ENCODE measurements at places on chromosomes 13 and 19. TPM values are rescaled to one million over a fixed set of nuclear protein-coding genes. Genes with fewer than 3 reads are reported as not detected.

Gene SIGLECL1
- not detected for total RNA-seq

Gene CEACAM18
- total RNA-seq = not detected

Gene SHISA7
- not detected for total RNA-seq

Gene POSTN
- total RNA-seq = 168 TPM

Gene CKM
- not detected for total RNA-seq

- H3K27ac ChIP-seq = no peak overlapping the region
- H3K36me3 ChIP-seq = no peaks in the 10 kb centered on the region
- H3K4me1 ChIP-seq = no peaks in the 10 kb centered on the region
- H3K27me3 ChIP-seq = no peaks in the 10 kb centered on the region
Observed at GRCh38 chr13:77583581-77583980, 48.1 kb downstream of the SCEL start.

DNA sequence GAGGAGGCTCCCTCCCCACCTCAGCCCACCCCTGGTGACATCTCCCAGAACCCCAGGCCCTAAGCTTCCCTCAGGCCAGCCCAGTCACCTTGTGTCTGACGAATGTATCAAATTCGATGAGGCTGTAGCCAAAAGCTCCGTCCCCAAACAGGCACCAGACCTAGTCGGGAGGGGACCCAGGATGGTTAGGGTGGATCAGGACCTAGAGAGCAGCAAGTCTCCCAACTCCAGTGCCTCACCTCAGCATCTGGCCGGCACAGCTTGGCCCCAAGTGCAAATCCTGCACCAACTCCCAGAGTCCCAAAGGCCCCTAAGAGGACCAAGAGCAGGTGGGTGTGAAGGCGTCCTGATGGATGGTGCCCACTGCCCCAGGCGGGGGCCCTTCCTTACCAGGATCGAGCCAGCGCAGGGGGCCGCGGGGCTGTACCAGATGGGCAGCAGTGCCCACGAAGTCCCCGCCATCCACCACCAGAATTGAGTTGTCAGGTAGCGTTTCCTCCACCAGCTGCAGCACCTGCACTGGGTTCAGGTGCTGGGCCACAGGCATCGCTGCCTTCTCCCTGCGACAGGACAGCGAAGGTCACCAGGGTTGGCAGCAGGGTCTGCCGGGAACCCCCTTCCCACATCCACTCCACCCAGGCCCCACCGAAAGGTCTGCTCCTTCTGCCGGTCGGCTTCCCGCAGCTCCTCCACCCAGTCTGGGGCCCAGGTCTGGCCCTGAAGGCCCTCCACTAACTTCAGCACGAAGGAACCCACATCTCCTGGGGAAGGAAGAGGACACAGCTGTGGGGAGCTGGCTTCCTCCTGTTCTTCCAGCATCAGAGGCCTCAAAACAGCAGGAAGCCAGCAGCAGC lies 8.8 kb downstream of the SYDE1 start:
- peaks cover 16% of the 10 kb centered on the region for H3K4me1 ChIP-seq
- peaks cover 4% of the 10 kb centered on the region for H3K27me3 ChIP-seq
- H3K36me3 ChIP-seq = peaks cover 40% of the 10 kb centered on the region
- H3K27ac ChIP-seq = peak overlapping the region; percentile 69
- H3K4me3 ChIP-seq = no peak overlapping the region
- no peak for DNase-seq

GRCh38 chr19:52962394-52963246 lies at the start of gene ZNF816:
Gene ZNF816, minus strand, starts transcription at chr19:52962881. Its CDS starts 6,792 bp downstream, at chr19:52956089.
- H3K4me1 ChIP-seq = peaks cover 22% of the 10 kb centered on the region
- peak within 1 kb of the TSS; percentile 99 for H3K4me3 ChIP-seq
- peaks cover 21% of the 10 kb centered on the region for H3K36me3 ChIP-seq
- peak; percentile 92 for DNase-seq

DNA sequence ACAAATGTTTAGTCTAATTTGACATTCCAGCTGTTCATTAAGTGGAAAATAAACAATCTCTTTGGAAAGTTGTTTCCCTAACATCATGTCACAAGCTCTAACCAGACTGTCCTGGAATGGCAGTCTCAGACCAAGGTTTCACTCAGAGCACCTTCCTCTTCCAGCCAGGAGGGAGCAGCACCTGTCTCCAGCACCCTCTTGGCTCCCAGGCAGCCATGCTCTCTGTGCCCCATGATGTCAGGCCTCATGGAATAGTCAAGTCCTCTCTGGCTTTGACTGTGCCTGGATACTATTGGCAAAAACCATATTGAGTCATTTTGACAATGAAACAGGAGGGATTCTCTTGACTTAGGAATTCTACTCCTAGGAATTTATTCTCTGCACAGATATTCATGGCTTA lies 171.4 kb downstream of the OXGR1 start:
- no peaks in the 10 kb centered on the region for H3K27me3 ChIP-seq
- H3K4me3 ChIP-seq = no peak overlapping the region
- no peaks in the 10 kb centered on the region for H3K36me3 ChIP-seq
- H3K4me1 ChIP-seq = no peaks in the 10 kb centered on the region

DNA sequence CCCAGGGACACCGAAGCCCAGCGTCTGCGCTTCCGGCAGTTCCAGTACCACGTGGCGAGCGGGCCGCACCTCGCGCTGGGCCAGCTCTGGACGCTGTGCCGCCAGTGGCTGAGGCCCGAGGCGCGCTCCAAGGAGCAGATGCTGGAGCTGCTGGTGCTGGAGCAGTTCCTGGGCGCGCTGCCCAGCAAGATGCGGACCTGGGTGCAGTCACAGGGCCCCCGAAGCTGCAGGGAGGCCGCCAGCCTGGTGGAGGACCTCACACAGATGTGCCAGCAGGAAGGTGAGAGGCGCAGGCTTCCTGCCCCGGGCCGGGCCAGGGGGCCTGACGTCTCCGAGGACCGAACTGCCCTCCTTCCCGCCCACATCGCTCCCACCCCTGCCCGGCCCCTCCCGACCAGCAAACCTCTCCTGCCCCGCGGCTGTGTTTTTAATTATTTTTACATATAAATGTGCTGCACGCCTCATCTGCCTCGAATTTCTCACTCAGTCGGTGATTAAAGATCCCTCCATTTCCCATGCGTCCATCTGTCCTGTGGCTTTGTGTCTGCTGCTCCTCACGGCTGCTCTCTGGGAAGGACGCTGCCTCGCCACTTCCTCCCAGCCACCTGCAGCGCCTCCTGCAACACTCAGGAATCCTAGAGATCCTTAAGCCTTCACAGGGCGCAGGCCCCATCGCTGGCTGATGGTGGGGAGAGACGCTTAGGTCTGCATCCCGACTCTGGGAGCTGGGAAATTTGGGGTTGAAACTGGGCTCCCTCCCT lies 4.3 kb downstream of the ZSCAN1 start:
- H3K27ac ChIP-seq = no peak overlapping the region
- peaks cover 13% of the 10 kb centered on the region for H3K36me3 ChIP-seq
- peaks cover 5% of the 10 kb centered on the region for H3K27me3 ChIP-seq

- H3K4me1 ChIP-seq = no peaks in the 10 kb centered on the region
- H3K27ac ChIP-seq = no peak overlapping the region
- no peaks in the 10 kb centered on the region for H3K27me3 ChIP-seq
- H3K36me3 ChIP-seq = no peaks in the 10 kb centered on the region
Observed at GRCh38 chr13:55219538-55219937, 1921.2 kb upstream of the PRR20A start.

DNA sequence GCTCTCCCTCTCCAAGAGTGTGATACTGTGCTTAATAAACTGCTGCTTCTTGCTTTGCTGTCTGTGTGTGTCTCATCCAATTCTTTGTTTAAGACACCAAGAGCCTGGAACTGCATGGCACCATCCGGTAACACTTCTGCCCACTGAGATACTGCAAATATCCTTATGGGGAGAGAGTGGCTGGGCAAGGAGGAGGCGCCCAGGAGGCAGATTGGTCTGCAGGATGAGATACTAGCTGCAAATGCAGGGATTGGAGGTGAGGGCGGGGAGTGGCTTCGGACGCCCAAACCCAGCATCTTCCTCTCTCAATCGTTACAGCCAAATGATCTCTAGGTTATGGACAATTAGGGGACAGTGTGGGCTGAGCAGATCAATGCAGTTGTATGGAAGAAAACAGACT lies 1.7 kb upstream of the SIGLEC7 start:
- no peaks in the 10 kb centered on the region for H3K4me1 ChIP-seq
- peaks cover 11% of the 10 kb centered on the region for H3K27me3 ChIP-seq
- no peak for DNase-seq
- H3K36me3 ChIP-seq = no peaks in the 10 kb centered on the region
- no peak overlapping the region for H3K4me3 ChIP-seq
